CD8-positive, alpha-beta memory T cell (primary cell): ENCODE measurements at places on chromosomes 5 and 9. TPM values are rescaled to one million over a fixed set of nuclear protein-coding genes. Genes with fewer than 3 reads are reported as not detected.

ZCCHC9 gene
- total RNA-seq, result 41.9 TPM

PLPP7 gene
- total RNA-seq, result not detected

HAND1 gene
- total RNA-seq, result not detected

PDLIM4 gene
- total RNA-seq, result 0.39 TPM

IGIP gene
- 4.1 TPM for total RNA-seq

- no peak for DNase-seq
Measured at GRCh38 chr5:82163452-82164175, 114.5 kb downstream of the RPS23 start.

DNA sequence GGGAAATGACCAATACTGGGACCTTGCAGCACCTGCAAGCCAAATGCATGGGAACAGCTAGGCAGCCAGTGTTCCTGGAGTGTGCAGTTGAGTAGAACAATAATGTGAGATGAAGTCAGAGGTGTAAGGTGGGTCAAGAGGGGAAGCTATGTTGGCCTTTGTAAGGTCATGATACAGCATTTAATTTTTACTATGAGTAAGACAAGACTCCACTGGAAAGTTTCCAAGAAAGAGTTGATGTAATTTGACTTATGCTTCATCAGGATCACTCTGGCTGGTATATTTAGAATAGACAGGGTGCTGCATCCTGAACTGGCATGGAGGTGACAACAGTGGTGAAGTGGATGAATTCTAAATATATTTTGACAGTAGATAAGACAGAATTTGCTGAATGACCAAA is 744.8 kb downstream of the KCTD16 start:
- DNase-seq, result no peak

DNA sequence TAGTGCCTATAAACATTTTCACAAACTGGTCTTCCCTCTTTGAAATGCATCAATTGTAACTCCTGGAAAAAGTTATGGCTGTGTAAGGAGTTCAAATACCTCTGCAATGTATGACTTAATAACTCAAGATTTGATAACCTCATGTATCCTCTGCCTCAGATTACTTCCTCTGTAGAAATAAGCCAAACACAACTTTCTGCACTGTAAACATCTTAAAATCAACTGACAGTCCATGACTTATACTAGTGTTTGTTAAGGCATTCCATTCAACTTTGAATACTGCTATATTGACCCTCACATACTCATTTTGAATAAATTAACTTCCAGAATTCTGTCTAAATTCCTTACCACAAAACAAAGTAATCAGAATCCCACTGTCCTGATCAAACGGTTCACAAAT is 256.2 kb upstream of the POU5F2 start:
- no peak for DNase-seq

DNA sequence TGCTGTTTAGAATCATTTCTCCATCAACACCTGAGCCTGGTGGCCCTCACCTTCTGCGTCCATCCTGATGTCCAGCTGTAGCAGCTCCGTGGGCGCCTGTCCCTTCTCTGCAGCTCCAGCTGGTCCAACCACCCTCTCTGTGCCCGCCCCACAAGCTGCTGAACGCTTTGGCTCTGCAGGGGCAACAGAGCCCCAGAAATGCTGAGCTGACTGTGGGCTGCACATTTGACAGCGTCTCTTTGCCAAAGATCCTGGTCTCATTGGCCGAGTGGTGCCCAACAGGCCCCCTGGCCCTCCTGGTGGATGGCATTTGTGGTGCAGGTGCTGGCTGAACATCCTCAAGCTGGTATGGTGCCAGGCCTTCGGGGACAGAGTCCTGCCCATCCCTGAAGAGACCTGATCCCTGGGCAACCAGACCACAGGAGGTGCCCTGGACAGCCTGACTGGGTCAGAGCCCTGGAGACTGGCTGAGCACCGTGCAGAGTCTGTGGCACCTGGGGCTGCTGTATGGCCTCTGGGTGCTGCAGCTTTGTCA is 25.3 kb upstream of the CEP72 start:
- no peak for DNase-seq

GRCh38 chr5:59656351-59657254 is 236.9 kb downstream of the PDE4D start:
- no peak for DNase-seq

- no peak for DNase-seq
Measured at GRCh38 chr5:40160435-40160834, 519.3 kb upstream of the PTGER4 start.

DNA sequence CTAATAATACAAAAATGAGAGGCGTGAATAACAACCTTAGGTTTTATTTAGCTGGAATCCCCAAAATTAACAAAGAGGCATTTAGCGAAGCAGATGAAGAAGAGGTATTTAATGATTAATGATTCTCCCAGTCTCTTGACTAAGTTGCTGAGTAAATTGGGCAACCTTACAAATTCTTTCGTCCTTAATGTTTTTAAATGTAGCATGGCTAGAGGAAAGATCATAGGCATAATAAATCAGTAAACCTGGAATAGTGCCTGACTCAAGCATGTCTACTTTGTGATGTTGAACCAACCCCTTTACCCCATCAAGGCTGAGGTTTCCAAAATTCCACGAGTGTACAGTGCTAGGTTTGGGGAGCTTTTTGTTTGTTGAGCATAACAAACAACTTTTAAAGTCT is 7.9 kb downstream of the BHMT start:
- DNase-seq, result no peak

DNA sequence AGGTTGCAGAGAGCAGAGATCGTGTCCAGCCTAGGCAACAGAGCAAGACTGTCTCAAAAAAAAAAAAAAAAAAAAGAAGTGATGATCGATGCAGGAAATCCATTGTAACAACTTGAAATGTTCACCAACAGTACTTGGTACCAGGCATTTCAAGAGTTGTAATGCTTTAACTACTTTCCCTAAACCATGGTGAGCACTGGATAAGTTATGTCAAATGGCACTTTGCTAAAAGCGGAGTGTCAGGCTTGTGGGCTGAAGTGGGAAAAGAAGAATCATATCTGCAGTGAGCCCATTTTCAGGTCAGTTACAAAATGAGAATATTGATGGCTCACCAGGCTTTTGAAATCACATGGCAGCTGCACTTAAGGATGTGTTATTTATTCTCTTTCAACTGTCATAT is 202.2 kb downstream of the RFK start:
- no peak for DNase-seq

DNA sequence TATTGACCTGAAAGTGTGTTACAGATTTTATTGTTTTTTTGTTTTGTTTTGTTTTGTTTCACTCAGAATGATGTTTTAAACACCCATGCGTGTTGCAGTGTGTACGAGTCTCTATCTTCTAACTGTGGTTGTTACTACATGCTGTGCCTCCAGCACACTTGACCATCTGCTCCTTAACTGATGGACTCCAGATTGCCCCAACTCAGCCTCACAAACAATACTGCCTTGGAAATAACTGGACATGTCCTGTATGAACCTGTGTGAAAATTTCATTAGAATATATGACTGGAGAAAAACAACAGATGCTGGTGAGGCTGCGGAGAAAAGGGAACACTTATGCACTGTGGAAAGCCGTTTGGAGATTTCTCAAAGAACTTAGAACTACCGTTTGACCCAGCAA is 68.7 kb upstream of the HAND1 start:
- no peak for DNase-seq

- no peak for DNase-seq
Measured at GRCh38 chr9:98765256-98765655, 31.1 kb downstream of the ANKS6 start.

- no peak for DNase-seq
Measured at GRCh38 chr5:150246835-150247234, 42.7 kb downstream of the CAMK2A start.

GRCh38 chr9:98083061-98083501 is 26.5 kb downstream of the NANS start:
- no peak for DNase-seq

- DNase-seq, result no peak
Measured at GRCh38 chr9:120937127-120937526, 10.5 kb upstream of the TRAF1 start.

DNA sequence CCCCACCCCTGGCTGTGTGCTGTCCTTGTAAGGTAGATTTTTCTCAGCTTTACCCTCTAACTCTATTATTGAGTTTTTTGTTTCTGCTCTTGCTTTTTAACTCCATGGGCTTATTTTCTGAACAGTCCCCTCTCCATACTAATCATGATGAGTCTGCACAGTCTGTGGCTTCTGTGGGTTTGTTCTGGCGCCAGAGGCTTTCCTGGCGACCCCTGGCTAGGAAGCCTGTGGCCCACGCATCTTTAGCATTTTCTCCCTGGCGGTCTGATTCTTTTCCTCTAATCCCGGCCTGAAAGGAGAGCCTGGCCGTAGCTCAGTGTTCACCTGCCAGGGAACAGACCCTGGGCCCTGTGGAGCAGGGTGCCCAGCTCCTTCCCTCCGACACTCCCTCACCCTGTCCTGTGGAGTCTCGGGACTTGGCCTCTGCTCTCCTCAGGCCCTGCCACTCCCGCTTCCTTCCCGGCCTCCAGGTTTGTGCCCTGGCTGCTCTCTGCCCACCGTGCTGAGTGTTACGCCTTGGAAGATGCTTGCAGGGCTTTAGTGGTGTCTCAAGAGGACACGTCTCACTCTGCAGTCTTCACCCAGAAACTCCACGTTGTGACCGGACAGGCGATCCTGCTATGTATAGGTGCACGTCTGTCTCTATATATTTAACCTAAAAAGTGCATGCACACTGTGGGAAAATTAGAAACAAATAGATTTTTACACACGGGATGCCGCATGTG is 31.7 kb upstream of the LRRC14B start:
- no peak for DNase-seq

- DNase-seq, result no peak
Measured at GRCh38 chr9:127541176-127541575, 70.9 kb upstream of the STXBP1 start.

- DNase-seq, result no peak
Measured at GRCh38 chr5:112975721-112976431, 722 bp upstream of the DCP2 start.

- no peak for DNase-seq
Measured at GRCh38 chr5:87151547-87151946, 116.1 kb upstream of the RASA1 start.

- no peak for DNase-seq
Measured at GRCh38 chr5:148791334-148791667, 35.1 kb upstream of the ADRB2 start.

DNA sequence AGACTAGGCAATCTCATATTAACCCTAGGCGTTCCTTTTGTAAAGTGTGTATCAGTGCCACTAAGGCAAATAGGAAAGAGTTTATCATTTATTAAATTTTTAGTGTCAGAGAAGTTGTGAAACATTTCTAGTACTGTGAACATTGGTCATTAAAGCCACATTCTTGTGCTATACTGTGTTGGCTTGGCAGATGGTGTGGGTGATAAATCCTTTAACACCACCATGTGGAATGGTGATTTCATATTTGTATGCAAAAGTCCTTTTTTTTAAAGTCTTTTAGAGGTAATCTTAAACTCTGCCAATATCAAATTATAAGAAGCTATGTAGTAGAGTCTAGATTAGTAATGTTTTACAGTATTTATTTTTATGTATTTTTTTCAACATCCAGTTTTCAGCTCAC is 18.1 kb downstream of the SLC12A2 start:
- no peak for DNase-seq

- DNase-seq, result no peak
Measured at GRCh38 chr5:115309751-115310370, 13.4 kb upstream of the CCDC112 start.

- DNase-seq, result no peak
Measured at GRCh38 chr5:141725891-141726290, 43.9 kb upstream of the ARAP3 start.
